Left lung (tissue), 14 donors: ENCODE measurements at places on chromosomes 7 and 10. TPM values are rescaled to one million over a fixed set of nuclear protein-coding genes. Genes with fewer than 3 reads are reported as not detected.

DNA sequence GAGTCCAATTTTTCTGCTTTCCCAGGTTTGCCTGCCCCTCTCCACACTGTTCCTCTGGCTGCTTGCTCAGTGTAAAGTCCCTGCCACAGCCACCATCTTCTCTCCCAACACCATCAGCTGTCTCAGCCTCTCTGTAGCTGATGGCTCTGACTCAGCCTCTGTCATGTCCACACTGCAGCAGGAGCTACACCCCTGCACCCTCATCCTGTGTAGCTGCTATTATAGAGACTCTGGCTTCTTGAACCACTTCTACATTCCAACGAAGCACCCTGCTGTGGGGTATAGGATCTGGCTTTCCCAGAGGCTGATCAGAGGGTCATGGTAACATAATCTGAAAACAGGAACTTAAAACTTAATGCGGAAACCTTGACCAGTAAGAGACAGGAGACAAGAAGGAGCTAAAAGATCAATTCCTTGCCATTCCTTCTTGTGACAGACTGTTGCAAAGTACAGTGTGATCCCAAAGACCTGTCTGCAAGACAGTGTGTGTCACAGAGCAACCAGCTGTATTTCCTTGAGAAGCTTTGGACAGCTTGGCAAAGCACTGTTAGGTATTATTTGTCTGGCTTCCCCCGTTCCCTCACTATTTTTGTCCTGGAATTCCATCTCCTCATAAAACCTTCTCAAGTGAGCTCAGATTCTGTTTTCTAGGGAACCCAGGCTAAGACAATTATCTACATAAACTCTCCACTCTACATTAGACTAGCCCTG, 42.3 kb downstream of the NRCAM start:
- no peak overlapping the region for H3K27ac ChIP-seq
- H3K4me1 ChIP-seq = no peaks in the 10 kb centered on the region
- H3K27me3 ChIP-seq = no peaks in the 10 kb centered on the region
- H3K36me3 ChIP-seq = no peaks in the 10 kb centered on the region

GRCh38 chr7:1664711-1665548, 5.1 kb upstream of the ELFN1 start:
- H3K36me3 ChIP-seq = no peaks in the 10 kb centered on the region
- H3K27ac ChIP-seq = no peak overlapping the region
- peaks cover 54% of the 10 kb centered on the region for H3K4me1 ChIP-seq

DNA sequence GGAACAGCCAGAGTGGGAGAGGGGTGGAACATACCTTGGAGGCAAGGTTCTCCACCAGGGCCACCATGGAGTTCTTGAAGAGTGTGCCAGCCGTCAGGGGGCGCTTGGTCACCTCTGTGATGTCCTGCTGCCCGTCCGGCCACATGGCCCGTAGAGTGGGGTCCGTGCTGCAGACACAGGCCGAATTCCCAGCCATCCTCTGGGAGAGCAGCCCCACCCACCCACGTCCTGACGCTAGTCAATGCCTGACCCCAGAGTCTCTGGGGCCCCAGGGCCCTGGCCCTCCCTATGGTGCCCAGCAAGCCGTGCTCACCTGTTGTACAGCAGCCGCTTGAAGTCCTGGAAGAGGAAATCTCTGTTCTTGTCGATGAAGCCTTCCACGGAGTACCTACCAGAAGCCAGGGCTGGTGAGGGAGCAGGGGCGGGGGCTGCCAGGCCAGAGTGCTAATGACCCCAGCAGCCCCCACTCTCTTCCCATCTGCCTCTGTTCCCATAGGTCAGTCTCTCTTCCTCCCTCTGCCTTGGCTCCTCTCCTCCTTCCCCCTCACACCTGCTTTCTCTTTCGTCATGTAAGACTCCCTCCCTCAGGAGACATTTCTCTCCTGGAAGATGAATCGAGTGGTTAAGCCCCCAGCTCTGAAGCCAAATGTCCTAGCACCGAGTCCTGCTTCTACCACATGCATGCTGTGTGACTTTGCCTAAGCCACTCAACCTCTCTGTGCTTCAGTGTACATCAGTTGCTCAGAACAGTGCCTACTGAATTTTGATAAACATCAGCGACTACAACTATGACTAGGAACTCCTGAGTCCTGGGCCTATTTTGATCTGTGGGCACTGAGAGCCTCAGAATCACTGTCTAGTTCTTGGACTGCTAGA, 11.0 kb downstream of the MYO1G start:
- no peak overlapping the region for H3K27ac ChIP-seq
- peaks cover 99% of the 10 kb centered on the region for H3K36me3 ChIP-seq
- no peak overlapping the region for H3K4me3 ChIP-seq
- H3K4me1 ChIP-seq = no peaks in the 10 kb centered on the region
- peak; percentile 79 for DNase-seq

DNA sequence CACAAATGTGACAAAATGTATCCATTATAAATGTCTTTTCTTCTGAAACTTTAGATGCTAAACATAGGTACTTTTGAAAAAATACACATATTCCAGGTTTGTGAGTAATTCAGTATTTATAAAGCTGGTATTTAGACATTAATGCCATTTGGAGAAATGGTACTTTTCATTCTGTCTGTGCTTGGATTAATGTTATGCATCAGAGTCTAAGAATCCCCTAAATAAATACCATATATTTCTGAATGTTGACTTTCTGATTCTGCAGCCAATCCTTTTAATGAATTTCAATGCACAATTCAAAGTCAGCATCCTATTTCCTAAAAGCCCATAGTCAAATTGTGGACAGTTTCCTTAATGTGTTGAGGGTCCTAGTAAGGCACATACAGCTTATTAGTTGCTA, 145.0 kb downstream of the DKK1 start:
- no peak overlapping the region for H3K27ac ChIP-seq
- H3K4me1 ChIP-seq = no peaks in the 10 kb centered on the region

DNA sequence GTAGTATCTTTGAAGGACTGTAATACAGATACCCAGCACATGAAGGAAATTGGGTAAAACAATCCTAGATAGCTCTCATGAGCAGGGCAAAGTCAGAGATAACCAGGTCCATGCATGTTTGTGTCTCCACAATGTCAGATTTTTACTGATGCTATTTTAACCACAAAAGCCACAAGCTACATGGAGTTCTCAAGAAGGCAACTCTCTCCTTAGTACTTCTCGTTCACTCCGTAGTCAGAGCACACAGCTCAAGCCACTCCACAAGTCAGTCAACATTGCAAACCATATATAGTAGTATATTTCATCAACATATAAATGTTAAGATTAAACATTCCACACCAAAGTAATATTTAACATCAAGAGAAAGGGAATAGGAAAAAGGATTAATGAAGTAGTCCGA, 98.0 kb upstream of the PIK3CG start:
- H3K27ac ChIP-seq = no peak overlapping the region
- no peak for DNase-seq
- no peaks in the 10 kb centered on the region for H3K27me3 ChIP-seq
- H3K4me3 ChIP-seq = no peak overlapping the region
- no peaks in the 10 kb centered on the region for H3K4me1 ChIP-seq
- H3K36me3 ChIP-seq = no peaks in the 10 kb centered on the region

DNA sequence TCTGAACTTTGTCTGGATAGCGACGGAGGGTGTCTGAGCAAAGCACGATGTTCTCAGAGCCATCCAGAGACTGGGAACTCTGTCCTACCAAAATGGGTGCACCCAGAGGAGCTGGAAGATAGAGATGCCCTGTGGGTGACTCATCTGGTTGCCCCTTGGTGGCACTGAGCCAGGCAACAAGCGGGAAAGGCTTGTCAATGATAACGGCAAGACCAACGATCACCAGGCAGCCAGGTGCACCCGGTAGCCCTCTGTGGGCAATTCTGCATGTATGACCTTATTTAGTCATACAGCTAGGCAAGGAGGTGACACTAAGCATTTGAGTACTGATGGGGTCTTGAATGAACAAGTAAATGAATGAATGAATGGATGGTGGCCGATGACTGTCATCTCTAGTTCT, 2.8 kb upstream of the ELN start:
- no peak overlapping the region for H3K4me3 ChIP-seq
- H3K27me3 ChIP-seq = peaks cover 88% of the 10 kb centered on the region
- DNase-seq = no peak

DNA sequence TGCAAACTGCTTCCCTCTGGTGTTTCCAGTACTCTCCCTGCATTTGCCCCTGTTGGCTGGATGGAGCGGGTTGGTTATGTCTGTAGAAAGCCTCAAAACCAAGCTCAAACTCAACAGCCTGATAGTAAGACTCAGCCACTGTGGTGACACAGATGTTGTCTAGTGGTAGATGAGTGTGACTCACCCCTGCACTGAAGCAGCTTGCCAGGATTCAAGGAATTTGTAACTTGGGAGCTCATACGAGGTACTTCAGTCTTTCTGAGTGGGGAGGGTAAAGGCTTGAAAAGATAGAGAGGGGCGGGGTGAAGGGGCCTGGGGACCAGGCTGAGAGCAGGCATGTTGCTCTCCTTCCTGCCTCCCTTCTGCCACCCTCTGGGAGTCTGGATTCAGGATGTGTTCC, 22.9 kb upstream of the AQP1 start:
- no peak overlapping the region for H3K4me3 ChIP-seq
- no peak for DNase-seq
- H3K27ac ChIP-seq = no peak overlapping the region
- no peaks in the 10 kb centered on the region for H3K36me3 ChIP-seq

GRCh38 chr7:69739190-69739589, 140.9 kb downstream of the AUTS2 start:
- no peaks in the 10 kb centered on the region for H3K36me3 ChIP-seq
- no peak for DNase-seq
- H3K27ac ChIP-seq = no peak overlapping the region

DNA sequence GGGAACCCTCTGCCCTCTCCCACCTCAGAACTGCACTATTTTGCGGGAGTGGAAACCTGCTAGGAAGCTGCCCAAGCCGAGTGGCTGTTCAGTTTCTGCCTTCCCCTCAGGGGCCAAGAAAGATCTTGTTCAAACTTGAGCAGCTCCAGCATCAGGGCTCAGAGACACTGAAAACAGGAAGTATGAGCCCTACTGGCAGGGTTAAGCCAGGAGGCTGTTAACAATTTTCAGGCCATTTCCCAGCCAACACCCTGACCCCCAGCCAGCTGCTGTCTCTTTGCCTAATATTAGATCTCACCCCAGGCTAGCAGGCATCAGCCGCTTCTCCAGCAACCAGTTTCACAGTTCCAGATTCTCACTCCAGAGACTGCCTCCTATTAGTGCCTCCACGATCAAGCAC, 9.2 kb downstream of the PLAU start:
- H3K36me3 ChIP-seq = peaks cover 11% of the 10 kb centered on the region
- H3K27ac ChIP-seq = peak overlapping the region; percentile 48
- DNase-seq = no peak
- peaks cover 37% of the 10 kb centered on the region for H3K4me1 ChIP-seq

GRCh38 chr7:92809760-92810573, 26.4 kb downstream of the CDK6 start:
- no peak overlapping the region for H3K4me3 ChIP-seq
- H3K36me3 ChIP-seq = no peaks in the 10 kb centered on the region
- H3K27me3 ChIP-seq = no peaks in the 10 kb centered on the region
- peak; percentile 77 for DNase-seq
- no peaks in the 10 kb centered on the region for H3K4me1 ChIP-seq
- peak overlapping the region; percentile 29 for H3K27ac ChIP-seq

GRCh38 chr10:116240157-116240950, 32.7 kb downstream of the GFRA1 start:
- no peak overlapping the region for H3K27ac ChIP-seq
- H3K36me3 ChIP-seq = no peaks in the 10 kb centered on the region
- H3K4me1 ChIP-seq = no peaks in the 10 kb centered on the region
- no peaks in the 10 kb centered on the region for H3K27me3 ChIP-seq
- H3K4me3 ChIP-seq = no peak overlapping the region

DNA sequence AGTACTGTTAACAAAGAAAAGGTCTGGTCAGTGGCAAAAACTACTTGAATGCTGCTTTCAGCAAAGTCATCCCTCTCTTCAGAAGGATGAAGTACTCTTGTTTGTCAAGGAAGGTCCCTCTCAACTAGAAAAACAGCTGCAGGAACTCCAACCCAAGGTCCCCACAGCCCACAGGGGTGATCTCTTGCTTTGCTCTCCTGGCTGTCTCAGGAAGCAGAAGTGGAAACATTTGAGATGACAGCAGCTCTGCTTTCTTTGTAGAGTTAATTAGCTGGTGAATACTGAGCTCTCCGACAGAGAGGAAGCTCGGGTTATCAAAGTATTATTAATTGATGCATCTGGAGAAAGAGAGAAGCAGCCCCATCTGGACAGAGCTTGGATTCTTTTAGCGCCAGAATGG, 25.4 kb upstream of the LRGUK start:
- DNase-seq = no peak
- H3K27me3 ChIP-seq = no peaks in the 10 kb centered on the region
- H3K4me1 ChIP-seq = no peaks in the 10 kb centered on the region

DNA sequence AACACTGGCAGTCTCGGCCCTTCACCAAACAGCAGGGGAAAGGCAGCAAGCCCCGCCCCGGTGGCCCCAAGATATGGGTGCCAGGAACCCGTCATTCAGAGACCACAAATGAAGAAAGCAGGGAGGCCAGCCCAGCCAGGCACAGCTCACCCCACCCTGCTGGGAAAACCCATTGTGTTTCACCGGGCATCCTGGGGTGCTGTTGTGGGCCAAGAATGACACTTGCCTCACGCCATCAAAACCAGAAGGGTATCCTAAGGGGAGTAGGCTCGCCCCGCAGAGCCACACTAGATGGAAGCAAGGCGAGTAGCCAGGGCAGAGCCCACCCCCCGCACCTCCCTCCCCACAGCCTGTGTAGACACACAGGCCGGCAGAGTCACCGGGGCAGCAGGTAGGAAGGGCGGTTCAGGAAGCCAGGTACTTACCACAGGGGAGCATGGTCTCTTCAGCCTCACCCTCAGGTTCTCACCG, 72.5 kb upstream of the KCNMA1 start:
- peaks cover 57% of the 10 kb centered on the region for H3K27me3 ChIP-seq
- H3K27ac ChIP-seq = no peak overlapping the region
- no peaks in the 10 kb centered on the region for H3K36me3 ChIP-seq
- H3K4me1 ChIP-seq = peaks cover 9% of the 10 kb centered on the region
- no peak for DNase-seq

DNA sequence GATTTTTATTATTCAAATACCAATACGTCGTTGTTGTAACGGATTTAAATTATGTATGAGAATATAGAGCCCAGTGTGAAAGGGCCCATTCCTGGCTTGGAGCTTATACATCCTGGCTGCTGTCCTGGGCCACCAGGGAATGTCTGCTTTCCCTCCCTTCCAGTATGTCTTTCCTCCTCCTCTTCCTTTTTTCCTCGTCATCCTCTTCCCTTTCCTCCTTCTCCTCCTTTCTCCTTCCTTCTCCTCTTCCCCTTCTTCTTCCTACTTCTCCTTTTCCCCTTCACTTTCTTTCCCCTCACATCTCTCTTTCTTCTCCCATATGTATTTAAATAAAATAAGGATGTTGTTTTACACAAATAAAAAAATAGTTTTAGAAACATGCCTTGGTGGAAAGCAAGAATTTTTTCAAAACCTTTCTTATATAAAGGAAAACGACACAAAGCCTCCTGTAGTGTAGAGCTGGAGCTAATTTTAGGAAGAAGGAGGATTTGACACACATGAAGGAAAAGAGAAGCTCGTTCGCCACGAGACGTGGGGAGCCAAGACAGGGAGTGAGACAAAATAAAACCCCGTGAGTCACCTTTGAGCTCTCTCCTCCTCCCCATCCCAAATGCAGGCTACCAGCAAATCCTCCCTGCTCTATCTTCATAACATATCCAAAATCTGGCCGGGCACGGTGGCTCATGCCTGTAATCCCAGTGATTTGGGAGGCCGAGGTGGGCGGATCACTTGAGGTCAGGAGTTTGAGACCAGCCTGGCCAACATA, 301.1 kb upstream of the LYZL1 start:
- H3K36me3 ChIP-seq = no peaks in the 10 kb centered on the region
- DNase-seq = no peak
- H3K27me3 ChIP-seq = no peaks in the 10 kb centered on the region
- H3K27ac ChIP-seq = no peak overlapping the region

Gene CPA2
- polyA plus RNA-seq = 0.31 TPM

Gene STRIP2
- polyA plus RNA-seq = 6.2 TPM

Gene NUTM2A
- polyA plus RNA-seq = 1.6 TPM

Gene DPCD
- 36.1 TPM for polyA plus RNA-seq

Gene PDE6C
- 1.9 TPM for polyA plus RNA-seq

Gene DEPP1
- polyA plus RNA-seq = 22.0 TPM

Gene FIGNL1
- polyA plus RNA-seq = 38.2 TPM

Gene AKR1C2
- 8.3 TPM for polyA plus RNA-seq

Gene CD36
- polyA plus RNA-seq = 533 TPM
